ENCODE measurements at places on chromosomes 11 and 22.

DNA sequence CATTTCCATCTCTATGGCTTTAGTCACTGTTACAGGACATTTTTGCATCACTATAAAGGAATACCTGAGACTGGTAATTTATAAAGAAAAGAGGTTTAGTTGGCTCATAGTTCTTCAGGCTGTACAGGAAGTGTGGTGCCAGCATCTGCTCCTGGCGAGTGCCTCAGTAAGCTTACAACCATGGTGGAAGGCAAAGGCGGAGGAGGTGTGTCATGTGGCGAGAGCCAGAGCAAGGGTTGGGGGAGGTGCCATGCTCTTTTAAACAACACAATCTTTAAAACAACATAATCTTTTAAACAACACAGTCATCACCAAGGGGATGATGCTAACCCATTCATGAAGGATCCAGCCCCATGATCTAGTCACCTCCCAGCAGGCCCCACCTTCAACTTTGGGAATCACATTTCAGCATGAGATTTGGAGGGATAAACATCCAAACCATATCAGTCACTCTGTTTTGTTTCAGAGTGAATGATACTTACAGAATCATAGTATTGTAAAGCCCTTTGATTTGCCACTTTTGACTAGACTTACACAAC lies 103.3 kb downstream of the PDE3B start:
- no peak for DNase-seq

DNA sequence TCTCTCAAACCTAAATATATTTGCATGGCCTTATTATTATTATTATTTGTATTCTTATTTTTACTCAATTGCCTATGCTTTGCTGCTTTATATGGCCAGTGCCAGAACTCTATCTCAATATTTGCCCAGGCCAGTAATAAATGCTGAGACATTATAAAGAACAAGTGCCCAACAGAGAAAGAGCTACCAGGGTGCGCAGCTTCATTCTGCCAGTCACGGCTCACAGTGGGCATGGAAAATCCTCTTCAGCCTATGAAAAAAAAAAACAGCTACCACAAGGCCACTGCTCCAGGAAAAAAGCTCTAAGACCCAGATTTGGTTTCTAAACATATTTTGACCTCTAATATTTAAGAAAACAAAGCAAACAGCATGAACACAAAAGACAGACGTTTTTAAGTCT lies 1223.6 kb downstream of the LRRC4C start:
- DNase-seq = no peak

DNA sequence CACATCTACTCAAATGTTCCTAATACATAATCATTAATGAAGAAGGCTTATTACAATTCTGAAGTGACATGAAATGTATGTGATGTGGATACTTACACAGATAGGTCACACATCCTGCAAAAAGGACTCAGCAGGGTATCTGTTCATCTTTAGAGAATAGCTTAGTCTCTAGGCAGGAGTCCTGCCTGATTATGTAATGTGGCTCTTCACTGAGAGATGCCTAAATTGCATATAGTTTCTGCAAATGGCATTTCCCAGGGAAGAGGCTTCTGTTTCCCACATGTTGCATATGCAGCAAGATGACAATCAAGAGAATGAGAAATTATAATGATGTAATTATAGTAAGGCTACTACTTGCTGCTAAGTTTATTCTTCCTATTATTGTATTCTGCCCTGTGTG lies 58.8 kb upstream of the SLC36A4 start:
- DNase-seq = no peak

DNA sequence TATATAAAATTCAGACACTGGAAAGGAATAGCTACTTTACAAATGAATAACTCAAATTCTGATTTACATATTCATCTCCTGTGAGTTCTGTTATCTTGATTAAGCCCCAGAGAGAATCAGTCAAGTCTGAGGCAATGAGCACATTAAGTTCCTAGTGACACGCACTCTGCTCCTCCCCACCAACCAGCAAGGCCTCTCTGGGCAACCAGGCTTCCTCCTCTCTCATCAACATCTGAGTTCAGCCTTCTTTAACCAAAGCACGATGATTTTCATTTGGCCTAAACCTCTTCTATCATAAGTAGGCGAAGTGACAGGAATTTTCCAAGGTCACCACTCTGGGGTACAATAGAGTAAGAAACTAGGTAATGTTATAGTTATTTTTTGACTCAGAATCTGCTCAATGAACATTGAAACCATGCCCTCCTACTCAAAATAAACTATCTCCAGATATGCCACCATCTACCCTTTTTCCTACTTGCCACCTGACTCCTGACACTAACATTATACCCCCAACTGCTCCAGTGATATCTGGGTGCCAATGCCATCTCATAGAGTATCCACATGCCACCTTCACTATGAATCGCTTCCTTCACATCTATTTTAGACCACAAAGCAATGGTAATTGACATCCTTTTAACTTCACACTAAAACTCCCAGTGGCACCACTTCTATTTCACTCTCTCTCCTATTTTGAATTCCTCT lies 114.8 kb downstream of the FAM76B start:
- no peak for DNase-seq

DNA sequence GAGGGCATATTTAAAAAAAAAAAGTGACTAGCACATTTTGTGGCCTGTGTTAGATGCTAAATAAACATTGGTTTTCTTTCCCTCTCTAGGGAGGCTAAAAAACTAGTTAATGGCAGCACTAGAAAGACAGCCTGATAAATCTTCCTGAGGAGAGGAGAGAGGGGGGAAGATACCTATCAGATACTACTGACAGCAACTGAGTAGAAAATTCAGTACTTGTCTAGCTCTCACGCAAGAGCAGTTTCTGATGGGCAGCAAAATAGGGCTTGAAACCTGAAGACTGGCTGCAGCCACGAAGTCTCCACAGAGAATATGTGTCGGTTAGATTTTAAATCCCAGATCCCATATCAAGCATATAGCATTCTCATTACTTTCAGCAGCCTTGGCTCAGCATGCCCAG lies 388.2 kb downstream of the KCNA4 start:
- DNase-seq = no peak

- DNase-seq = no peak
Measured at GRCh38 chr11:113839842-113840241, 35.5 kb downstream of the USP28 start.

- DNase-seq = no peak
Measured at GRCh38 chr11:122024278-122024677, 91.7 kb downstream of the BLID start.
